Regular cardiac myocyte (primary cell): ENCODE measurements at places on chromosomes 7 and 10. TPM values are rescaled to one million over a fixed set of nuclear protein-coding genes. Genes with fewer than 3 reads are reported as not detected.

The IFIT2 gene
- total RNA-seq, result 12.3 and 22.8 TPM in 2 replicates

The GIMAP2 gene
- total RNA-seq, result 1.2 and 2.5 TPM in 2 replicates

The PPP1R3A gene
- under 0.01 TPM in 1 of 2 replicates, not detected in the other for total RNA-seq

The H2BK1 gene
- not detected in 2 replicates for total RNA-seq

The CYP3A7 gene
- total RNA-seq, result not detected in 2 replicates

The C10orf62 gene
- total RNA-seq, result 0.19 TPM in 1 of 2 replicates, not detected in the other

The DLX5 gene
- under 0.01 TPM in 1 of 2 replicates, not detected in the other for total RNA-seq

The CALML5 gene
- total RNA-seq, result not detected in 2 replicates

The SLC13A1 gene
- not detected in 2 replicates for total RNA-seq

The KNDC1 gene
- 0.19 and 0.85 TPM in 2 replicates for total RNA-seq

The FFAR4 gene
- not detected in 2 replicates for total RNA-seq

The RSPH10B2 gene
- total RNA-seq, result 0.85 TPM in 1 of 2 replicates, not detected in the other

The FAM237B gene
- total RNA-seq, result under 0.01 TPM in 1 of 2 replicates, not detected in the other

The ZNF727 gene
- total RNA-seq, result 0.38 and 1.1 TPM in 2 replicates

The CARD11 gene
- 0.28 and 0.38 TPM in 2 replicates for total RNA-seq

The GPR158 gene
- total RNA-seq, result 0.19 and 0.28 TPM in 2 replicates

The NKX2-3 gene
- not detected in 2 replicates for total RNA-seq

The TMEM130 gene
- total RNA-seq, result 0.38 and 0.56 TPM in 2 replicates
